ENCODE measurements at places on chromosomes 7 and 10. TPM values are rescaled to one million over a fixed set of nuclear protein-coding genes. Genes with fewer than 3 reads are reported as not detected.

GRCh38 chr7:139407555-139407954 is 47.9 kb downstream of the LUC7L2 start:
- no peak for DNase-seq

DNA sequence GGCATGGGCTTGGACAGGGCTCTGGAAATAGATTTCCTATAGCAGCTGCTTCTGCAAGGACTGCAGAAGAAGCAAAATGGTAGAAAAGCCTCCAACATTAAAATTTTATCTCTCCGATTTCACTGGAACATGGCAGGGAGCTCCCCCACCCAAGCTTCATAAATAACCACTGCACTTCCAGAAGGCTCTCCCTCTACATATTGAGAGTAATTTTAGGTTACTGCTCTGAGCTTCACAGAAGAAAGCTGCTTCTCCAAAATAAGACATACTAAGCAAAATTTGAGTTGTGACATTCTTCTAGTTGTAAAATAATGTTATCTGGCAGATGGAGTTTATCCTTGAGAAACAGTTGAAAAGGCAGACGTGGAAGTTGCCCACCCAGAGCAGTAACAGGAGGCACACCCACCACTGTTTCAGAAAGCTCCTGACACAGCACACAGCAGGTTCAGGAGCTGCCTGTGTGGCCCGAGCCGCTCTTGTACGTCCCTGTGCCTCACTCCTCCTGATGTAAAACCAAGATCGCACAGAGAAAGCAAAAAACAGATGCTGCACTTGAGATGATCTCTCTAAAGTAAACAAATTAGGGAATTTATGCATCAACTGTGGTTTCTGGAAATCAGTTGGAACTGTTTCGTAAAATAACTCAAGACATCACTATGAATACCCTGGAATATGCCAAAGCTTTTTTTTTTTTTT is 621.0 kb downstream of the PARD3 start:
- DNase-seq = no peak

- DNase-seq = no peak
These were observed 568.0 kb downstream of the ZWINT start for GRCh38 chr10:55793024-55793423.

GRCh38 chr7:116098175-116098574 is 67.6 kb upstream of the TFEC start:
- no peak for DNase-seq

Gene FGFR2
- 24.4 TPM for total RNA-seq

Gene PPP1R17
- total RNA-seq = not detected

- no peak for DNase-seq
These were observed at the start of gene ACHE for GRCh38 chr7:100895701-100895955. ACHE (minus strand) TSS chr7:100895888; CDS start chr7:100894232, 1,656 bp downstream.

Gene PIP
- not detected for total RNA-seq

Gene OR6B1
- not detected for total RNA-seq

- DNase-seq = peak; percentile 60
These were observed 642 bp downstream of the STK32C start for GRCh38 chr10:132306864-132307751.

All from left cardiac atrium (tissue), 4 donors.